Amniotic stem cell (primary cell): ENCODE measurements at places on chromosomes 1 and 21.
A peak's percentile ranks its signal among the peaks of the same experiment; 100 is the strongest.

DNA sequence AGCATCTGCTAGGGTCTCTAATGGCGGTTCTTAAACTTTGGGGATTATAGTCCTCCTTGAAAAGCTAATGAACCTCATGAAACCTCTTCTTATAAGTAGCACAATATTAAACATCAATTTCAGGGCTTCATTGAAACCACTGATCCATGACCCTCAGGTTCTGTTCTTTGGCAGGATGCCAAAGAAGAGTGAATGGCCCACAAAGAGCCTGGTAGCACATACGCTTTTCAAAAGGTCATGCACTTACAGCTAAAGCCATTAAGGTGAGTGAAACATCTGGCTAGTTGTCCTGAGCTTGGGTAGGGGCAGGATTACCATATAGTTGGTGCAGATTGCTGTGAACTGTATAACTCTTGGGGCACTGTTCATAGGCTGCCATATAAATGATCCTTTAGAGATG is 42.3 kb downstream of the MDM4 start:
- no peak for DNase-seq

DNA sequence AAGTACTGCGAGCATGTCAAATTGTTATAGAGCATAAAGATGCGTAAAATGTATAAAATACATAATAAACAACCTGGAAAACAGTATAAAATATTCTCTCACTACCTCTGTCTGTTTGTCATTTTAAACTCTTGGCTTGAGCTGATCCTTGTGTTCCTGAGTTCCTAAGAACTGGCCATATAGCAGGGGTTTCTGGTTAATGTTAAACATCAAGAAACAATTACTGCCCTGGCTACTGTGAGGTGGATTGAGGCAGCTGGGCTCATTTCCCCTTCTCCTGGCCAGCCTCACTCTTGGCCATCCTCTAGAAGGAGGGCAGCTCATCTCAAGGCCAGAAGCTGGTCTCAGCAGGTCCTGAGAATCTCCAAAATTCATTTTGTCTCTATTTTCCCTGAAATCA is 297.3 kb upstream of the USP24 start:
- no peak for DNase-seq

DNA sequence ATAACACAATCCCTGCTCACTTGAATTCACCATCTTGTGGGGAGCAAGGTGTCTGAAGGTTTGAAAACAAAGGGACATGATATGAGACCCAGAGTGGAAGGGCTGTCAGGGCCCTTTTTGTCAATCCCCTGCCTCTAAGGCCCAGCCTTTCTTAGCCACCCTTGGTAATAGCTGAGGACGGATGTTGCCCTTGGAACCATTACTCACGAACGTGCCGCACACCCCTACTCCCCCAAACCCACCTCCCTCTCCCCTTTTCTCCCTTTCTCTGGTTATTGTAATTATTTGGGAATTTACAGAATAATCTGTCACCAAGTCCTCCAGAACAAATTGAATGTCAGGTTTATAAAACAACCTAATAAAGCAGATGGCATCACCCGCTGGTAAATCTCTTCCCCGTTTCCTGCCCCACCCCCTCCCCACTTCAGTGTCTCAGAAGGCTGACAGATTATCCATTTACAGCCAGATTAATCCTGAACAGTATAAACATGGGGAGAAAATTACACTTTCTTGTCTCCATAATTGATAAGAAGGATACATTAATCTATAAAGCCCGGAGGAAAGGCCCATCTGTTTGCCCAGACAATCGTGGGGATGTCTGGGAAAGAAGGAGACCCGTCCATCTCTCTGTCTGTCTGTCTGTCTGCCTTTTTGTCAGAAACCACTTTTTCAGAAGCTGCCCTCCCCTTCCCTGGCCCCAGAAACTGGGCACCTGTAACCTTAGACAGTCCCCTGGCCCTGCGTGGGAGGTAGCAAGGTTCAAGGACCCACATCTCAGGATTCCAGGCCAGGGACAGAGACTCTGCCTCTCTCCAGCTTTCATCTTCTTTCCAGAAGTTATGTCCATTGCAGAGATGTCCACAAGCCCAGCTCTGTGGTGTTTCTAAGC is 60.6 kb upstream of the CD34 start:
- DNase-seq, result no peak

DNA sequence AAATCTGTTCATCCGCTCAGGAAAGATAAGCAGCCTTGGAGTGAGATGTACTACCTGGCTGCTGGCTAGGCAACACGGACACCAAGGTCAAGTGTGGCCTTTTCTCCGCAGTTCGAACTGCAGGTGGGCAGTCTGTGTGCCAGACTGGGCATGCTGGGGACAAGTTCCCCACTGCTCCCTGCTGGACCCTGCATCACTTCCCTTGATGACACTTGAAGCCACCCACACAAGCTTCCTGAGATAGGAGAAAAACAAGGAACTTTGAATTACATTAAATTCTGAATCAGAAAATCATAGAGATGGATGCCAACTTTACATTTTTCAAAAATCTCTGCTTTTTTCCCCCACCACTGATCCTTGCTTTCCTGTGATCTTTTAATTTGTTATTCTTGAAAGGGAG is 38.3 kb downstream of the BEND5 start:
- no peak for DNase-seq

GRCh38 chr1:92858564-92859399 is 26.9 kb downstream of the RPL5 start:
- peak; percentile 91 for DNase-seq

- DNase-seq, result no peak
Measured at GRCh38 chr1:30511991-30512913, 211.1 kb downstream of the MATN1 start.

DNA sequence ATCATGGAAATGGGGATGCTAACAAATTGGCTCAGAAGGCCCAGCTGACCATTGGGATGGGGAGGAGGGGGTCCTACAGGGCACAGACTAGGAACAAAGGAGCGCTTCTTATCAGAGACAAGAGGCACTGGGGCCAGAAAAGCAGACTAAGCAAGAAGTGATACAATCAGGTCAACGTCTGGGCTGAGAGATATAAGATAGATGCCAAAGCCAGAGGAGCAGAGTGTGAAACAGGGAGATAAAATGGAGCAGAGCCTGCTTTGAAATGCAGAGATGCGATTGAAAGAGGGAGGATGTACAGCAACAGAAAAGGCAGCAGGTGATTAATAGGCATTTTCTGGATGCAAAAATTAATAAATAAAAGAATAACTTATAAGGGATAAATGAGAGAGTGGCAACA is 127.5 kb upstream of the SAMSN1 start:
- DNase-seq, result no peak

DNA sequence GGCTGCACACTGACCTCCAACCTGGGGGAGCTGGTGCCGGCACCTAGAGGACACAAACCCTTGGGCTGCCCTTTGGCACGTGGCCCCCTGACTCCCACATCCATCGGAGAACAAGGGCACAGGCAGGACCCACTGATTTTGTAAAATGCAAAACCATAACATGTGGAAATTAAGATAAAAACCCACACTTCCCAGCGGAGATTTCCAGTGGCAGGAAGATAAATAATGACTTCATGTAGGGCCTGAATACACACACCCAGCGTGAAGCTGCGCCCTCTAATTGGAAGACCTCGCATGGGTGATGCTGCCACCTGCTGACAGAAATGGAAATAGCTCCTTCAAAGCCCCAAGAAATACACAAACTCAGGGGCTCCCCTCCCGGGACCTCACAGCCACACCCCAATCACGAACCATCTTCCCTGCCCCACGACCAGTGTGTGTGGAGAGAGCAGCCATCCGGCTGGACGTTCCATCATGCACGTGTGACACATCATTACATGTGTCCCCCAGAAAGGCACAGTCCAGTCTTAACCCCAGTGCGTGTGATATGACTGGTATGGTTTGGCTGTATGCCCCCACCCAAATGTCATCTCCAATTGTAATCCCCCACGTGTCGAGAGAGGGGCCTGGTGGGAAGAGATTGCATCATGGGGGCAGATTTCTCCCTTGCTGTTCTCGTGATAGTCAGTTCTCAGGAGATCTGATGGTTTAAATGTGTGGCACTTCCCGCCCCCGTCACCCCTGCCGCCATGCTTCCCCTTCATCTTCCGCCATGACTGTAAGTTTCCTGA is 5.7 kb upstream of the TPRG1L start:
- peak; percentile 47 for DNase-seq

- no peak for DNase-seq
Measured at GRCh38 chr1:222028116-222028515, 286.2 kb upstream of the DUSP10 start.

DNA sequence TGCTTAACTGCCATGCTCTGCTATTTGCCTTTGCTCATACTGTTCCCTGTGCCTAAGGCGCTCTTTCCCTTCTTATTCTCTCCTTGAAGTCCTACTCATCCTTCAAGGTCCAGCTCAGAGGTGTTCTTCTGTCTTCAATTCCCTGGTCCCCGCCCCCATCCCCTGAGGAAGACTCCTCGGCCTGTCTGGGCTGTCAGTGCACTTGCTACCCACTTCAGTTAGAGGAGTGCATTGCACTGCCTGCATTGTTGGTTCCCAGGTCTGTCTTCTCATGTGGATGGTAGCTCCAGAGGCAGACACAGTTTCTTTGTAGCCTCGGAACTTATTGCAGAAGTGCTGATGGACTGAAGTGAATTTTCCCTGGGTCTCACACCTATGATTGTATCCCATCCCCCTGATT is 194.0 kb downstream of the C1orf94 start:
- no peak for DNase-seq

GRCh38 chr1:212108187-212108586 is 72.6 kb downstream of the DTL start:
- no peak for DNase-seq

DNA sequence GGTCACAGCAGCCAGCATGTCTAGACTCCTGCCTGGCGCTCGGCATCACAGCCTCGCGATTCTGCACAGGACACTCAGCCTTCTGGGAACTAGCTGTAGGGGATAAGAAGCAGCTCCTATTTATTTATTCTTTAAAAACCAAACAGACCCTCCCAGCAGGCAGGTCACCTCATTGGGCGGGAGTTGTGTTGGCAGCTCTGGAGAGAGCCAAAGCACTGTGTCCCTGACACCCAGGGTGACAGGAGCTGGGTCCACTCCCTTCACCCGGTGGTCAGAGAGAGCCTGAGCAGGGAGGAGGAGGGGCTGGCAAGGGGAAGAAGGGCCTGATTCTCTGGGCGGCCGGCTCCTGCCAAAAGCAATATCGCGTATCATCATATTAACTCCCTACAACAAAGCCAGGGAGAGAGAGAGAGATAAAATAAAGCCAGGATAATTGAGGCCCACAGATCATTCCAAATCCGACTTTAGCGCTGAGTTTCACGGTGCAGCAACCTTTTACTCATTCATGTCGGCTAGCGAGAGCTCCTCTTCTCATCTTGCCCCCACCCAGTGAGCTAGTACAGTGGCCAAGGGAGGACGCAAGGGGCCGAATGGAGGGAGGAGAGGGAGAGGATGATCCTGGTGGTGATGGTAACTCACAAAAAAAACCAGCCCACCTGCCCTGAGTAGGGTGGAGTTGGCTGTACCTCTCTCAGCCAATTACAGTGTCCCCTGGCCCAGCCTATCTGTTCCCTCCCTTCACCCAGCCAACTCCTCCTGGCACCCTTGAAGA is 79.8 kb upstream of the IFFO2 start:
- no peak for DNase-seq

GRCh38 chr1:13469343-13469742 is 44.5 kb downstream of the LRRC38 start:
- no peak for DNase-seq

- no peak for DNase-seq
Measured at GRCh38 chr1:204445860-204446412, 34.3 kb upstream of the PPP1R15B start.
